ENCODE measurements at places on chromosomes 2 and 18. TPM values are rescaled to one million over a fixed set of nuclear protein-coding genes. Genes with fewer than 3 reads are reported as not detected.

GRCh38 chr2:23399674-23400261 is 14.8 kb downstream of the KLHL29 start:
- no peak overlapping the region for H3K27ac ChIP-seq
- DNase-seq = no peak
- H3K4me1 ChIP-seq = peaks cover 8% of the 10 kb centered on the region
- no peaks in the 10 kb centered on the region for H3K36me3 ChIP-seq

- H3K27me3 ChIP-seq = no peaks in the 10 kb centered on the region
- no peak overlapping the region for H3K4me3 ChIP-seq
- no peaks in the 10 kb centered on the region for H3K4me1 ChIP-seq
- no peaks in the 10 kb centered on the region for H3K36me3 ChIP-seq
- DNase-seq = no peak
Measured at GRCh38 chr2:39730685-39731302, 48.3 kb downstream of the THUMPD2 start.

DNA sequence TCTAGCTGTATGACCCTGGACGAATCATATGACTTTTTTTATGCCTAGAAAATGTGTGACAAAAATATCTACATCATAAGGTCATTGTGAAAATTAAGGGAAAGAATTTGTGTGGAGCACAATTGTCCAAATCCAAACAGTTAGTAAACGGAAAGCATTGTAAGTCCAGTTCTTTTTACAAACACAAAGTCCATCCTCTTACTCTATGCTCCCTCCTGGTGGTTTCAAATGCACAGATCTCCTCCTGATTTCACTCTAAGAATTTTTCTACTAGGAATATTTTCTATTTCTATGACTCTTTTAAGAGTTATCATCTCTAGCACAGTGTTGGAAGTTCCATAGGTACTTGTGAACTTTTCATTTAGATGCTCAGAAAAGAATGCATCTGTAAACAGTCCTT is 125.2 kb upstream of the ARL5A start:
- H3K27me3 ChIP-seq = no peaks in the 10 kb centered on the region
- no peak overlapping the region for H3K4me3 ChIP-seq
- no peak for DNase-seq
- H3K4me1 ChIP-seq = peaks cover 3% of the 10 kb centered on the region
- H3K36me3 ChIP-seq = no peaks in the 10 kb centered on the region
- no peak overlapping the region for H3K27ac ChIP-seq

The TMEM18 gene
- total RNA-seq = 27.7 TPM

The C1QL2 gene
- total RNA-seq = not detected

The DCC gene
- not detected for total RNA-seq

The FBXO48 gene
- total RNA-seq = 0.63 TPM

The EVA1A gene
- 3.6 TPM for total RNA-seq

The SLC11A1 gene
- total RNA-seq = 5.8 TPM

DNA sequence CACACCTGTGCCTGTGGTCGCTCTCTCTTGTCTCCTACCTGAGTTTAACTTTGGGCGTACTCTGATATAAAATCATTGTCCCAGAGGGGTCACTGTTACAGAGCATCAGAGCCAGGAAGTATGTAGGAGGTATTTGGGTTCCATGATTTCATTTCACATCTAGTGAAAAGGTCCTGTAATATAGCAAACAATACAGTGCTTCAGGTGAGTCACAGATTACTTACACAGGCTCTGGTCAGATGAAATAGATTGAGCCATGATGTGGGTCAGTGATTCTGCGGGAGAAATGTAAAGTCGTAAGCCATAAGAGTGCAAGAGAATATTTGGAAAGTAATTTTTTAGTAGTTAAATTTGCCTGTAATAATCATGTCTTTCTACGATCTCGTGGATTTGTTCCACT is 70.2 kb downstream of the SOCS6 start:
- H3K4me3 ChIP-seq = no peak overlapping the region
- H3K27me3 ChIP-seq = no peaks in the 10 kb centered on the region
- no peaks in the 10 kb centered on the region for H3K4me1 ChIP-seq
- no peak for DNase-seq
- H3K27ac ChIP-seq = no peak overlapping the region
- H3K36me3 ChIP-seq = no peaks in the 10 kb centered on the region

The MARCHF4 gene
- total RNA-seq = not detected

DNA sequence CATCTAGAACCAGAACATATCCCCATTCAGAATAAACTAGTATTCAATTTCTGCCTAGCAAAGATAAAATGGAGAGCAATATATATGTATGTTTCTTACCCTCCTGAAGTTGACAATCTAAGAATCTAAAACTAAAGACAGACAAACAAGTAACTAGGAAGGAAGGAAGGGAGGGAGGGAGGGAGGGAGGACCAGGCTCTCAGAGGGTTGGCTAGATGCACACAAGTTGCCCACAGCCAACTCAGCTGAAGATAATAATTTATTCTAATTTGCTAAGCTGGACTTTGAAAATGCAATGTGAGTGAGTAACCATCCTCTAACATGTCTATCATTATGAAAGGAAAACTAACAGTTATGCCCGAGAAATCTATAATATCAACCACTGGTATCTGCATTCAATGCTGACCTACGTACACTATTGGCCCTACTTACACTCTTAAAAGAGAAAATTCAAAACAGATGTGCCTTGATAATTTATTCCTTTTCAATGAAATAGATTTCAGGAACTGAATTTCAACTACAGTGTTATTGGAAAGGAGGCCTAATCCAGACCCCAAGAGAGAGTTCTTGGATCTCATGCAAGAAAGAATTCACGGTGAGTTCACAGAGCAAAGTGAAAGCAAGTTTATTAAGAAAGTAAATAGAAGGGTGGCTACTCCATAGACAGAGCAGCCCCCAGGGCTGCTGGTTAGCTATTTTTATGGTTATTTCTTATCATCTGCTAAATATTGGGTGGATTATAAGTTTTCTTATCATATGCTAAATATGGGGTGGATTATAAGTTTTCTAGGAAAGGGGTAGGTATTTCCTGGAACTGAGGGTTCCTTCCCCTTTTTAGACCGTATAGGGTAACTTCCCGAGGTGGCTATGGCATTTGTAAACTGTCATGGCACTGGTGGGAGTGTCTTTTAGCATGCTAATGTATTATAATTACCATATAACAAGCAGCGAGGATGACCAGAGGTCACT is 288.5 kb upstream of the SLC39A10 start:
- no peak overlapping the region for H3K4me3 ChIP-seq
- H3K4me1 ChIP-seq = peaks cover 6% of the 10 kb centered on the region
- DNase-seq = no peak
- no peak overlapping the region for H3K27ac ChIP-seq

GRCh38 chr2:150274108-150274507 is 213.4 kb downstream of the RND3 start:
- H3K4me3 ChIP-seq = no peak overlapping the region
- no peaks in the 10 kb centered on the region for H3K27me3 ChIP-seq
- no peaks in the 10 kb centered on the region for H3K4me1 ChIP-seq
- no peak for DNase-seq

DNA sequence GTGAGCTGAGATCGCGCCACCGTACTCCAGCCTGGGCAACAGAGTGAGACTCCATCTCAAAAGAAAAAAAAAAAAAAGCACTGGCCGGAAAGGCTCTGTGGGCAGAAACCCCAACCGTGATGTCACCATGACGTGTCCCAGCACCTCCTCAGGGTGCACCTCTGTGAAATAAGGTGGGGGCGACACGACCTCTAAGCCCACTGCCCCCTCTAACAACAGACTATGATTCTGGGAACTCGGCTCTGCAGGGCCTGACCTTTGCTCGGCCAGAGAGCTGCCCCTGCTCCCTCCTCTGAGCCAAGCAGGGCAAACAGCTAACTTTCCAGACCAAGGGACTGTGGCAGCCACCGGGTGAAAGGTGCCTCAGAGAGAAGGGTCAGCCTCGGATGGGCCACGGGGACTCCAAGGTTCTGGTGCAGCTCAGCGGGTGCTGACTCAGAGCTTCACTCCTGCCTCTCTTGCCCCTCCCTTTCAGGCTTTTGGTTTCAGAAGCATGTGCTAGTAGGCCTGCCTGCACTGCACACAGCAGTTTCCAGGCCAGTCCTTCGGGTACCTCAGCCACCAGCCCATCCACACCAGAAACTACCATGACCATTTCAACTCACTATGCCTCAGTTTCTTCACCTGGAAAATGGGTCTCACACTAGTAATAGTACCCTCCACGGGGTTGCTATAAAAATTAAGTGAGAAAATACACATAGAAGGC is 8.0 kb downstream of the TMBIM1 start:
- H3K27ac ChIP-seq = peak overlapping the region; percentile 97
- H3K27me3 ChIP-seq = no peaks in the 10 kb centered on the region
- peaks cover 21% of the 10 kb centered on the region for H3K36me3 ChIP-seq

DNA sequence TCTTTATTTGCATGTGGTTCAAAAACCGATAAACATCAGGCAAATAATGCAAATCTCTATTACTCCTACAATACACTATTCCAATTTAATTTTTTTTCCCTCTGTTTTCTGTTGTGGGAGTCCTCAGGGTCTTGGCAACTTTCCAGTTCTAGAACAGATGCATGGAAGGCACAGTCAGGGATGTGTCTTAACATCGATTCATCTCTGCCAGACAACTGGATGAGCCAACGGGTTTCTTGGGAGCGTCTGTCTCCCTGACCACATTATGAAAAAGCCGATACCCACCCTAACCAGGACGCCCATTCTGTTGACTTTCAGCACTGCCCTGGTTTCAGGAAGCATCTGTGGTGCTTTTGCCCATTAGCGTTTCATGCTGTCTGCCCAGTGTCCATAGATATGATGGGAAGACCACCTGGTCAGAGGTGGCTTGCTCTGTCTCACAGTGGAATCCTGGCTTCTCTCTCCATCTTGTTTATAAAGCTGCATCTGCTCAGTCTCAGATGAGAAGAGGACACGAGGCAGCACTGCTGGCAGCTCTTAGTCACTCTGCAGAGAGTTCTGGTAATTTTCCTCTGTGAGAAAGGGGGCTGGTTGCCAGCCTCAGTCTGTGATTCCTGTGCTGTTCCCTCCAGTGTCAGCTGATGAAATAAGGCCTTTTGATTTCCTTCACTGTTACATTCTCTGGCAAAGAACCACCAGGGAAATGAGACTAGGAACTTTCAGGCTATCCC is 57.9 kb upstream of the KCNE4 start:
- no peaks in the 10 kb centered on the region for H3K27me3 ChIP-seq
- DNase-seq = peak; percentile 89
- H3K36me3 ChIP-seq = no peaks in the 10 kb centered on the region
- H3K4me1 ChIP-seq = peaks cover 15% of the 10 kb centered on the region

The CCDC93 gene
- total RNA-seq = 37.8 TPM

The CHRND gene
- not detected for total RNA-seq

The SELENOI gene
- 25.3 TPM for total RNA-seq

The B3GNT7 gene
- total RNA-seq = 6.8 TPM

The PCGF1 gene
- 17.7 TPM for total RNA-seq

GRCh38 chr18:26190506-26190905 is 35.7 kb upstream of the TAF4B start:
- H3K27ac ChIP-seq = no peak overlapping the region
- no peak for DNase-seq
- H3K4me1 ChIP-seq = no peaks in the 10 kb centered on the region

GRCh38 chr2:162053066-162053807 is 20.8 kb downstream of the DPP4 start:
- H3K27ac ChIP-seq = no peak overlapping the region
- H3K36me3 ChIP-seq = no peaks in the 10 kb centered on the region
- no peak overlapping the region for H3K4me3 ChIP-seq
- no peak for DNase-seq
- H3K27me3 ChIP-seq = no peaks in the 10 kb centered on the region
- H3K4me1 ChIP-seq = no peaks in the 10 kb centered on the region

DNA sequence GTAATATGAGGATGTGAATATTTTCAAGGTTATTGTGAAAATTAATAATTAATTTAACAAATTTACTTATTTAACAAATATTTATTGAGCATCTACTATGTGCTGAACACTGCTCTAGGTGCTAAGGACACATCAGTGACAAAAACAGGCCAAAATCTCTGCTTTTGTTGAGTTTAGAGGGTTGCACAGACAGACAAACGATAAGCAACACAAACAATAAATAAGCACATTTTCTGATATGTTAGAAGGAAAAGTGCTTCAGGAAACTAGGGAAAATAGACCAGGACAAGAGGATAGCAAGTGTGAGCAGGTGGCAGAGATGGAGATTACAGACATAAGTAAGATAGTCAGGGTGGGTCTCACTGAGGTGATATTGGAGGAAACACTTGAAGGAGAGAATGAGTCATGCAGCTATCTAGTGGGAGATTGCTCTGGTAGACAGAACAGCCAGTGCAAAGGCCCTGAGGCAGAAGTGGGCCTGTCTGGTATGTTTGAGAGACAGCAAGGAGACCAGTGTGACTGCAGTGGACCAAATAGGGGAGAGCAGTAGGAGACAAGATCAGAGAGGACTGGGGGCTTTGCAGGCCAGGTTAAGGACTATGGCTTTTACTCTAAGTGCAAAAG is 38.3 kb downstream of the SFXN5 start:
- no peak overlapping the region for H3K27ac ChIP-seq
- no peaks in the 10 kb centered on the region for H3K36me3 ChIP-seq
- no peaks in the 10 kb centered on the region for H3K27me3 ChIP-seq
- H3K4me1 ChIP-seq = no peaks in the 10 kb centered on the region

GRCh38 chr2:113755835-113756354 is 547 bp downstream of the SLC35F5 start:
- H3K4me3 ChIP-seq = peak overlapping the region; percentile 81
- DNase-seq = no peak
- H3K36me3 ChIP-seq = no peaks in the 10 kb centered on the region

DNA sequence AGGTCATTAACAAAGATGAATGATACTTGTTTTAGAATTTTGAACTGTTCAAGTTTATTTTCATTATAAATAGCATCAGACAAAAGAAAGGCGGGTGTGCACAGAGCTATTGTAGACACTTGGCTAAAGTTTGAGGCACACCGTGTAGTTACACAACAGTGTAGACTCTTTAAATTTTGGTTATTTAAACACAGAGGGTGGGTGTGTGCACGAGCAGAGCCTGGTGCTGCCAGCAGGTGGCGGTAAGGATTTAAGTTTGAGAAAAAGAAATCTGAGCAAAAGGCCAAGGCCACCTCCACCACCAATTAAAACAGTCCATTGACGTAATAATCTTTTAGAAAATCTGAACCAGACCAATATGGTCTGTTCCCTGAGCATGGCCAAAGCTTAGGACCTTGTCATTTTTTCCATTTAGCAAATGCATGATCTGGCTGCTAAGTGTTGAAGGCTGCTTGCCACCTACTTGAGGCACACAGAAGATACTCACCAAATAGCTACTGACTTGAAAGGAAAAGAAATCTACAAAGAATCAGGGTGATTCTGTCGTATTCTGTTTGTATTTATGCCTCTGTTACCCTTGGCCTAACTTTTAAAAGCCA is 14.3 kb downstream of the COPS7B start:
- H3K27me3 ChIP-seq = no peaks in the 10 kb centered on the region
- H3K4me3 ChIP-seq = no peak overlapping the region
- peaks cover under 1% of the 10 kb centered on the region for H3K4me1 ChIP-seq
- H3K36me3 ChIP-seq = peaks cover 25% of the 10 kb centered on the region
- no peak overlapping the region for H3K27ac ChIP-seq

All from thyroid gland (tissue), 4 donors.